ENCODE measurements at places on chromosomes 3 and 15. TPM values are rescaled to one million over a fixed set of nuclear protein-coding genes. Genes with fewer than 3 reads are reported as not detected.

DNA sequence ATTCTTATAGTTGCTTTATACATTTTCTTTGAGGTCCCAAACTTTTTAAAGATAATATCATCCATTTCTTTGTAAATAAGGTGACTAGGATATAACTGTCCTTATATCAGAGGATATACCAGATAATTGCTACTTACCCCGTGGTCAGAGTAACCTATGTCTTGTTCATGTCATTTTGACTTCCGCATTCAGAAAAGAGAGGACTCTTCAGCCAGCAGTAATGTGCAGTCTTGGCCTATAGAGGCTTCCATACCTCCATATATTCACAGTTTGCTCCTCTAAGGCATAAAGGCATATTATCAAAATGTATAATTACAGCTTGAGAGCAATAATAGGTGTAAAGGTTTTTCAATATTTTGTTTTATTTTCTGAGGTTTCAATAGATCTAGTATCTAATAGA lies 38.5 kb downstream of the EPHA6 start:
- H3K27ac ChIP-seq, result no peak overlapping the region
- no peaks in the 10 kb centered on the region for H3K36me3 ChIP-seq
- H3K4me3 ChIP-seq, result no peak overlapping the region
- DNase-seq, result no peak
- H3K4me1 ChIP-seq, result no peaks in the 10 kb centered on the region

GRCh38 chr3:64038253-64038767 lies 15.0 kb upstream of the PSMD6 start:
- H3K4me3 ChIP-seq, result no peak overlapping the region
- no peaks in the 10 kb centered on the region for H3K36me3 ChIP-seq
- no peaks in the 10 kb centered on the region for H3K4me1 ChIP-seq

DNA sequence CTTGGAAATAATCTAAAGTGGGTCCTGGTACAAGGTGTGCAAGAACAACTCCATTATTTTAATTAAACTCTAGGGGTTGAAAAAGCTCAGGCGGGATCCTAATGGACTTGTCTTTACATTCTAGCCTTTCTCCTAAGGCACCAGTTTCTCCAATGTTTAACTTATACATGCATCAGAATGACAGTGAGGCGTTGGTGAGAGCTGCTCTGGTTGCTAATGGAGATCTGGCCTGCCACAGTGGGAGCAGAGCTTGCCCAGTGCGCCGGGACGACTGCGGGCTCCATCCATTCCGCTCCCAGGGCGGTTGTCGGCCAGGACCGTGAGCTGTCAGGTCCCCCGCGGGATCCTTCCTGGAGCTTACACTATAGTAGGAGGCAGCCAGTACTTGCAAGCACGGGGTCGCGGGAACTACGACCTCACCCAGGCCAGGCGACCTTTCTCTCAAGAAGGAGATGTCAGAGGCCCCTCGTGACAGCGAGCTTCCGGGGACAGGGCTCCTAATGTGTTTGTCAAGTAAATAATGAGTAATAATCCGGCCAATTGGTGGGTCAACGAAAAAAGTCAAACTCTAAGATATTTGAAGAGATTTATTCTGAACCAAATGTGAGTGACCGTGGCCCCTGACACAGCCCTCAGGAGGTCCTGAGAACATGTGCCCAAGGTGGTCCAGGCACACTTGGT lies 991 bp upstream of the HIGD1A start:
- H3K36me3 ChIP-seq, result peaks cover 10% of the 10 kb centered on the region
- H3K4me3 ChIP-seq, result peak overlapping the region; percentile 99
- H3K27me3 ChIP-seq, result peaks cover 7% of the 10 kb centered on the region
- DNase-seq, result peak; percentile 38
- peaks cover 25% of the 10 kb centered on the region for H3K4me1 ChIP-seq

DNA sequence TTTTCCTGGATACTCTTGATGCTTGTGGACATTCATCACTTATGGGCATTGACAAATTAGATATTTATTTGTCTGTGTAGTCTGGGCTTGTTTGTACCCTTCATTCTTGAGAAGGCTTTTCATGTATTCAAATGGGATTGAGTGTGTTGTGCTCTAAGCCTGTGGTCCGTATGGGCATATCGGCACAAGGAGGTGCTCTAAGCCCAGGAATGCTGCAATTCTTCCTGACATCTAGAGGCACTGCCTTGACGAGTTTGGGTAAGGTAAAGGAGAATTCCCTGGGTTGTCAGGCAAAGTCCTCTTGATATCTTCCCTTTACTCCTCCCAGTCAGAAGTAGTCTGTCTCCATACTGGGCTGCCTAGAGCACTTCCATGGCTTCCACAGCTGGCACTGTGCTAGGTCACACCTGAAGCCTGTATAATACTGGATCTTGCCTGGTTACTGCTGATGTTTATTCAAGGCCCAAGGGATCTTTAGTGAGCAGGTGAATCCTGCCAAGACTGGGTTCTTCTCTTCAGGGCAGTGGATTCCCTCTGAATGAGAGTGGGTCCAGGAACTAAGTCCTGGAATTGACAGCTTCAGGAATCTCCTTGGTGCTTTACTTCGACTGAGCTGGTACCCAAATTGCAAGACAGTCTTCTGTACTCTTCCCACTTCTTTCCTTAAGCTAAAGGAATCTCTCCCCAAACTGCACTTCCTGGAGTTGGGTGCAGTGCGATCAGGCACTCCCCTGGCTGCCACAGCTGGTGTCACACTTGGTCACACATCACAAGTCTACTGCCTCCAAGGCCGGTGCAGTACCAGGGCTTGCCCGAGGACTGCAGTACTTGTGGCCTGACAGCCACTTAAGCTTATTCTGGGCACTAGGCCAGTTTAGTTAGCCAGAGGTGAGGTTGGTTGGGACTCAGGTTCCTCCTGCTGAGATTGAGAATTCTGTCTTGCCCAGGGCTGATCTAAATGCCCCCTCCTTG lies 46.0 kb downstream of the GALK2 start:
- no peak overlapping the region for H3K27ac ChIP-seq
- no peaks in the 10 kb centered on the region for H3K4me1 ChIP-seq
- H3K27me3 ChIP-seq, result peaks cover 2% of the 10 kb centered on the region
- H3K4me3 ChIP-seq, result no peak overlapping the region

- peaks cover 5% of the 10 kb centered on the region for H3K27me3 ChIP-seq
- no peak overlapping the region for H3K27ac ChIP-seq
- no peak overlapping the region for H3K4me3 ChIP-seq
- DNase-seq, result peak; percentile 12
Measured at GRCh38 chr3:193704431-193704830, 111.4 kb downstream of the OPA1 start.

DNA sequence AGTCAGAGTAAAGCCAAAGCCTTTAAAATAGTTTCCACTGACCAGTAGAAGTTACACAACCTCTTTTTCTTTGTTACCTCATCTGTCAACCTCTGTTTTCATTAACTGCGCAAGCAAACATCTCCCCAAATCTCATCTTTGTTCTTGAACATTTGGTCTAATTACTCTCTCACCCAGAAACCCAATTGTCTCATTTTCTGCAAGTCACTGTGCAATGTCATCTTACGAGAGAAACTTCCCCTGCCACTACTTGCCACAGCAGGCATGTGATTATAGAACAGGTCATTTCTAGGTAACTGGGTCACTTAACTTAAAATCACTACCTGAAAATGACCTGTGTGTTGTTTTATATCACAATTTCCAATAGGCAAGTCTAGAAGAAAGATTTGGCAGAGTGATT lies 159.4 kb downstream of the SI start:
- no peaks in the 10 kb centered on the region for H3K4me1 ChIP-seq
- no peak for DNase-seq
- no peak overlapping the region for H3K4me3 ChIP-seq
- H3K27me3 ChIP-seq, result no peaks in the 10 kb centered on the region
- H3K36me3 ChIP-seq, result no peaks in the 10 kb centered on the region

GRCh38 chr3:12922306-12922705 lies 80.9 kb upstream of the RPL32 start:
- H3K4me1 ChIP-seq, result peaks cover 5% of the 10 kb centered on the region
- peaks cover 16% of the 10 kb centered on the region for H3K36me3 ChIP-seq
- H3K27me3 ChIP-seq, result peaks cover 13% of the 10 kb centered on the region
- DNase-seq, result no peak

- H3K27ac ChIP-seq, result no peak overlapping the region
- H3K4me1 ChIP-seq, result no peaks in the 10 kb centered on the region
- no peak for DNase-seq
- H3K4me3 ChIP-seq, result no peak overlapping the region
- H3K36me3 ChIP-seq, result peaks cover 17% of the 10 kb centered on the region
Measured at GRCh38 chr15:65914386-65914785, 45.1 kb downstream of the RAB11A start.

DNA sequence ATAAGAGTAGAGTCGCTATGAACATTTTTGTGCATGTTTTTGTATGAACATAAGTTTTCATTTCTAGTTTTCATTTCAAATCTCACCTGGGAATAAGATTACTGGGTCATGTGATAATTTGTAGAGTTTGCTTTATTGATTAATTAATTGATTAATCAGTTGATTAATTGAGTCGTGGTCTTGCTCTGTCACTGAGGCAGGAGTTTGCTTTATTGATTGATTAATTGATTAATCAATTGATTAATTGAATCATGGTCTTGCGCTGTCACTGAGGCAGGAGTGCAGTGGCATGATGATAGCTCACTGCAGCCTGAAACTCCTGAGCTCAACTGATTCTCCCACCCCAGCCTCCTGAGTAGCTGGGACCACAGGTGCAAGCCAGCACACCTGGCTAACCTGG lies 111.6 kb downstream of the TCF12 start:
- no peaks in the 10 kb centered on the region for H3K27me3 ChIP-seq
- no peak overlapping the region for H3K4me3 ChIP-seq
- no peaks in the 10 kb centered on the region for H3K36me3 ChIP-seq

- H3K4me3 ChIP-seq, result no peak overlapping the region
- H3K27ac ChIP-seq, result peak overlapping the region; percentile 18
- H3K36me3 ChIP-seq, result peaks cover 39% of the 10 kb centered on the region
- no peak for DNase-seq
Measured at GRCh38 chr3:33006571-33007286, 55.3 kb downstream of the CCR4 start.

- H3K4me3 ChIP-seq, result no peak overlapping the region
- H3K27ac ChIP-seq, result no peak overlapping the region
- H3K27me3 ChIP-seq, result no peaks in the 10 kb centered on the region
Measured at GRCh38 chr3:72973031-72973723, 23.4 kb upstream of the PPP4R2 start.

GRCh38 chr15:52259503-52259902 lies 36.1 kb downstream of the MYO5C start:
- DNase-seq, result no peak
- H3K27me3 ChIP-seq, result peaks cover 7% of the 10 kb centered on the region
- peaks cover 43% of the 10 kb centered on the region for H3K4me1 ChIP-seq

DNA sequence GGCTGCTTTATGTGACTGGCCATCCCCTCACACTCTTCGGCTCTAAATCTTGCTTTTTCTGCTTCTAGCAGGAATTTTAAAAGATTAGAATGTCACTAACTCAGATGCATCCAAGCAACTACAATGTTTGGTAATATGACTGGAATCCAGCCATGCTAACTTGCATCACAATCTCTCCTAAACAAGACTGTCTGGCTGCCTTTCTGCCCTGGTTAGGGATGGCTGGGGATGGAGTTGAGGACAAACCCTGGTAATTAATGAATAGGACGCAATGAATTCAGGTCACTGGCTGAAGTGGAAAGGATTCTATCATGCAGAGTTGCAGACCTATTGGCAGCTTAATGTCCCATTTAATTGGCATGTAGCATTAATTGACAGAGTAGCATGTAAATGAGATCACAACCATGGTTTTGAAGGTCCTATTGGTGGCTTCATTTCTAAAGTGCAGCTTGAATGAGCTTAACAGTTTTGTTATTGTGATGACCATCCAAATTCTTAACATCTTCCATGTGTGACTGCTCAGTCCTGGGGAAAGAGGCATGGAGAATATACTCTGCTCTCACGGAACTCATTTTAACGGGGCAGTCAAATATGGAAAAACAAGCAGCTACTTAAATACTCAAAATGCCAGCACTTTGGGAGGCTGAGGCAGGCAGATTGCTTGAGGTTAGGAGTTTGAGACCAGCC lies 21.7 kb downstream of the NMNAT3 start:
- peaks cover 2% of the 10 kb centered on the region for H3K27me3 ChIP-seq
- no peak overlapping the region for H3K4me3 ChIP-seq
- no peak overlapping the region for H3K27ac ChIP-seq
- DNase-seq, result no peak

GRCh38 chr3:49740427-49740826 lies 16.7 kb upstream of the GMPPB start:
- H3K36me3 ChIP-seq, result peaks cover 25% of the 10 kb centered on the region
- no peak overlapping the region for H3K27ac ChIP-seq
- DNase-seq, result no peak

DNA sequence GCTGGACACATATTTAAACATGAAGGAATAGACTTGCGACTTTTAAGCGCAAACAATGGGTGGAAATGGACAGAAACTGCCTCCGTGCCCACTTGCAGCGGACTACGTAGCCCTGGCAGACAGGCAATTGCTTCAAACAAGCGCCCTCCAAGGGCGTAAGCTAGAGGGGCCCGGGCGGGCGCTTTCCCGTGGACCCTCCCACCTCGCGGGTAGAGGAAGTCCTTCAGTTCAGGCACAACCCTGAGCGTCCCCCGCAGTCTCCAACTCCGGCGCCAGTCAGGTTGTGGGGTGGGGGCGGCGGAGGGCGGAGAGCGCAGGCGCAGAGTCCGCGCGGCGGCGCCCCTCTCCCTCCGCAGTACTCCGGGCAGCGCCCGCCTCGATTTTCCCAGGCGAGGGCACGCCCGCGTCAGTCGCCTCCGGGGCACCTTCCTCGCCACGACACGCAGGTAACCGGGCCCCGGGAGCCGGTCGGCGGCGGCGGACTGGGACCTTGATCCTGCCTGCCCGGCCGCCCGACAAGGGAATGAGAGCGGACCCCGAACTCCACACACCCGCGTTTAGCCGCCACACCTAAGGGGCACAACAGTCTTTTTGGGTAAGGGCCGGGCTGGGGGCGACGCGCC lies at the start of gene SLC35G2:
SLC35G2 (plus strand) TSS at position 358 of the 623 bp plus-strand sequence. CDS start 35,335 bp downstream, outside the sequence.
- peak within 1 kb of the TSS; percentile 96 for H3K4me3 ChIP-seq
- peaks cover 6% of the 10 kb centered on the region for H3K36me3 ChIP-seq
- H3K4me1 ChIP-seq, result peaks cover 19% of the 10 kb centered on the region
- peak within 1 kb of the TSS; percentile 72 for H3K27ac ChIP-seq
- peaks cover 9% of the 10 kb centered on the region for H3K27me3 ChIP-seq

Gene SRGAP3
- 12.0 TPM for total RNA-seq

Gene MINAR1
- total RNA-seq, result 5.3 TPM

Gene POPDC2
- total RNA-seq, result 2.0 TPM

Gene KIF9
- 12.1 TPM for total RNA-seq

Gene NAA80
- 17.1 TPM for total RNA-seq

Gene ITGB5
- total RNA-seq, result 55.2 TPM

Gene TMEM62
- total RNA-seq, result 5.1 TPM

Gene GREM1
- 0.44 TPM for total RNA-seq

Gene PLAAT1
- 1.7 TPM for total RNA-seq

Gene PCLAF
- 7.0 TPM for total RNA-seq
